ENCODE measurements at places on chromosomes 11 and 22. TPM values are rescaled to one million over a fixed set of nuclear protein-coding genes. Genes with fewer than 3 reads are reported as not detected.

C11orf52 gene
- total RNA-seq: 2.3 TPM

FLRT1 gene
- total RNA-seq: 0.26 TPM

DNA sequence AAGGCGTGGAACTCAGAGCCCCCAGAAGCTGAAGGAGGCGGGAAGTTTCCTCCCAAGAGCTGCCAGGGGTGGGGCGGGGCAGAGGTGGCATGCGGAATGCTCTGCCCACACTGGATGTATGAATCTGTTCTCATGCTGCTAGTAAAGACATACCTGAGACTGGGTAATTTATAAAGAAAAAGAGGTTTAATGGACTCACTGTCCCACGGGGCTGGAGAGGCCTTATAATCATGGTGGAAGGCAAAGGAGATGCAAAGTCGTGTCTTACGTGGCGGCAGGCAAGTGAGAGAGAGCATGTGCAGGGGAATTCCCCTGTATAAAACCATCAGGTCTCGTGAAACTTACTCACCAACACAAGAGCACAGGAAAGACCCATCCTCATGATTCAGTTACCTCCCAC lies 57.6 kb downstream of the SMIM38 start:
- peak; percentile 12 for DNase-seq

- DNase-seq: no peak
These were observed 239.5 kb upstream of the SORL1-AS1 start for GRCh38 chr11:121692236-121692635.

DNA sequence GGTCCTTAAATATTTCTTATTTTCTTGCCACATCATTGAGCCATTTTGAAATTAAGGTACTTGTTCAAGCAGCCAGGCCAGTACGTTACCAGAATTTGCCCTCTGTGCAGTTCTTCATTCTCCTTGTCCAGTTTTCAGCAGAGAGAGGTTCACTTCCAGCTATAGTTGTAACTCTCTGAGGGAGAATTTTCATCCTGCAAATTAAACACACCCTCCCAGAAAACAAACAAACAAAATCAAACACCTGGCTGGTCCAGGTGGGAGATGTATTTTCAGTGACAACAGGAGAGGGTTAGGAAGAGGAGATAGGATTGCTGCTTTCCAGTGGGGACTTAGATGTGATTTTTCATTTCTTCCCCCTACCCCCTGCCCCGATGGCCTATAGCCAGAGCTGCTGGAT lies 45.0 kb downstream of the LHFPL7 start:
- no peak for DNase-seq
